ENCODE measurements at places on chromosomes 16 and 17. TPM values are rescaled to one million over a fixed set of nuclear protein-coding genes. Genes with fewer than 3 reads are reported as not detected.

DNA sequence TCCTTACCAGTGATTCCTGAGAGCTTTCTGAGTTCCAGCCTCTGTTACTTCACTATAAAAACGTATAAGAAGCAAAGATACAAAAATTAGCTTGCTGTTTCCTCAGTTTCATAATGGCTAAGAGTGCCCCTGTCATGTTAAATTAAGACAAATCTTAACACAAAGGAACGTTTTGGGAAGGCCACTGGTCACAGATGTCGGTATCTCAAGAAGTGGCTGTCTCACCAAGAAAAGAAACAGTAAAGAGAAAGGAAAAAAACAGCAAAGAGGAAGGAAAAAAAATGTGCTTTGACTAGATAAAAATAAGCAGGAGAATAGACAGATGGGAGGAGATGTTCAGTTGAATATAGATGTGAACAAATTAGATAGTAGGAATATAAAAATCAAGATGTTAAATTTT lies 94.8 kb upstream of the AKTIP start:
- no peak for DNase-seq

DNA sequence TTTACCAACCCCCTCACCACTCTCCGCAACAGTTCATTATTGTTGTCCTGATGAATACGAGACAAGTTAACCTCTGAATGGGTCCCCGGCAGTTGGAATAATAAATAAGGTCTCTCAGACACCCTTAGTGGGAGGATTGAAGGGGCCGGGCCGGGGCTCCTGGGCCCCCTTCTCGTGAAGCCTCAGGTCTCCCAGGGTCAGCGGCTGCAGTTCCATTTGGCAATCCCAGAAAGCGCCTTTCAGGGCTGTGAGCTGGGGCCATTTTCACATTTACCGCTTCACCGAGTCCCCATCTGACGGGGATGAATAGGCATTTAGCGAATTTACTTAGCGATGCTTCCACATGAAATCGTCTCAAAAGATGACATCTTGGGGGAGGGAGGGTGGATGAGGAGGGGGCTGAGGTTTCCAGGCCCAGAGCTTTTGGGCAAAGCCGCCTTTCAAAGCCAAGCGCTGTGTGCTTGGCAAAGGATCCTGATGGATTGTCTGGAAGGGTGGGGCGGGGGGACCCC lies 309.8 kb downstream of the XYLT1 start:
- DNase-seq = peak; percentile 2

SLC5A11 gene
- polyA plus RNA-seq = 2.1 TPM

DNA sequence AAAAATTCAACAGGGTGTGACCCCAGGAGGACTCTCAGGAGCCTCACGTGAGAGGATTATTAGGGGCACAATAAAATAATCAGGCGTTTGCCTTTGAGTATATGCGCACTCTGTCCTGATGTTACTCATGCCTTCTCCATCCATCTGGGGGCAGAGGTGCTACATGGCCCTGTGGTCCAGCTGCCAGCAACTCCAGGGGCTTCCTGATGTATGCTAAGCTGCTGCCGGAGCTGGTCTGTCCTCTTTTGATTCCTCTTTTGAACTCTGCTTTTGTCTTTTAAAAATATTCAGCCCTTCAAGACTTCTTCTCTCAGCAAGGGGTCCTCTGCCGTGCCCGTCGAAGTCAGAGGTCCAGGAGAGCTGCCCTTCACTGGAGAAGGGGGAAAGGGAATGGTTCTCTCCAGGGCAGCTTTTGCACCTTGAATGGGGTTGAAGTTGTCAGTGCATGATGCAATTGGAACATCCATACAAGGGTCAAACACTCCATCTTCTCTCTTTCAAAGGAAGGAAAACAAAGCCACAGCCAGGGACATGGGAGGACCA lies 431.4 kb downstream of the SHISA9 start:
- DNase-seq = peak; percentile 8

- DNase-seq = no peak
Measured at GRCh38 chr17:57565176-57565575, 179.9 kb downstream of the CCDC182 start.

HMOX2 gene
- 116 TPM for polyA plus RNA-seq

DNA sequence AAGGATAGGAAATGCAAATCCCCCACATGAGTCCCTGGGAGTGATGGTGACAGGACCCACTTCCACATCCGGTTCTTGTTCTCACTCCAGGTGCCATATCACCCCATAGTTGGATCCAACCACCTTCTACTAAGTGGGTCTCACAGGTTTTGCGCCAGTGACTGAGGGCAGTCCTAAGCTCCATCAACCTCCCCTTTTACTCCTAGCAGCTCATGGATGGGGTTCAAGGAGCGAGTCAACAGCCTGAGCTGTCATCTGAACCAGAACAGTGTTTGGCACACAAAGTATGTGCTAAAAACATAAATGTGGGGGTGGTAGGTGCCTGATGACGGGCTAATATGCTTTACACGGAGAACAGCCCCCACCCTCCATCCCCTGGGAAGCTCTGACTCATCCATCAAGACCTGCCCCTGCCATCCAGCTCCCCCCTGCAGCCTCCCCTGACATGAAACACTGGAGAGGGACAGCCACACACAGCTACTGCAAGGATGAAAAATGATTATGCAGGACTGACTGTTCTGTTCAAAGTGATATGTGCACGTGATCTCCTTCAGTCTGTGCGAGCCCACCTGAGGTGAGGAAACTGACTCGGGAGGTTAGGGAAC lies 143.2 kb upstream of the CDH5 start:
- no peak for DNase-seq

PLA2G10 gene
- not detected for polyA plus RNA-seq

SMIM36 gene
- not detected for polyA plus RNA-seq

GRCh38 chr17:79168486-79169055 lies 93.9 kb downstream of the ENGASE start:
- no peak for DNase-seq

DNA sequence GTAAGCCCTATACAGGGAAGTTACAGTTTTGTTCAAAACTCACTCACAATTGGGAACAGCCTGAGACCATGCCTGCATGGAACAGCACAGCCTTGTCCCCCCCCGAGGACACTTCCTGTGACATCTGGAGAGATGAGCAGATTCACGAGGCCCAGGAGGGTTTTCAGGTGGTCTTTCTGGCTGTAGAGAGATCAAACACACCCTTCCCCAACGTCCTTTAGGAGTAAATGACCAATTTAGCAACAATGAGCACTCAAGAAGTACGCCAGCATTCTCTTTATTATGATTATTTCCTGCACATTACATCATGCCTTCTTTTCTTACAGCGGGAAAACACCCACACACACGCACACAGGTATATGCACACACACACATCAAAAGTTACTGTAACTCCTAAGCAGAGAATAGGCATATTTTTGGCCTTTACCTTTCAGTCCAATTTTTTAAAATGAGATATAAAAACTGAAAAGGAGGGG lies 39.0 kb downstream of the ADCY9 start:
- DNase-seq = no peak

- DNase-seq = no peak
Measured at GRCh38 chr17:53543472-53543871, 279.3 kb upstream of the KIF2B start.

GRCh38 chr17:57622683-57623433 lies 122.2 kb downstream of the CCDC182 start:
- DNase-seq = no peak

- no peak for DNase-seq
Measured at GRCh38 chr17:82405051-82405450, 13.1 kb upstream of the HEXD start.

GRCh38 chr17:43579566-43580140 lies 33.5 kb upstream of the ETV4 start:
- no peak for DNase-seq

DNA sequence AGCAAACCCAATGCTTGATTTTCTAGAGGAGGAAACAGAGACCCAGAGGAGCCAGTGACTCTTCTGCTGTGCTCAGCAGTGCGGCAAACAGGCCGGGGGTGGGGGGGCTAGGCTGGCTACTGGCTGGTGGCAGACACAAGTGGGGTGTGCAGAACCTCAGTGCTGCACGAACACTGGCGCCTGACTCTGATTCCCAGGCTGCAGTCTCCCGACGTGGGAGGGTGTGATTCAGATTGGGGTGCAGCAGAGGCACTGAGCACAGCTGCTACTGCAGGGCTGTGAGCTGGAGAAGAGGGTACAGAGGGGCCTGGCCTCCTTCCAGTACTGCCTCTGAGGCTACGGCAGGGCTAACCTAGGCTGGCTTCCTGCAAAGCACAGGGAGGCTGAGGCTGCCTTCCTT lies 8.1 kb downstream of the RPL19 start:
- no peak for DNase-seq

UTS2R gene
- polyA plus RNA-seq = not detected

- DNase-seq = no peak
Measured at GRCh38 chr16:20729141-20729540, 12.5 kb downstream of the THUMPD1 start.

GRCh38 chr16:89620406-89620841 lies 7.0 kb downstream of the DPEP1 start:
- DNase-seq = no peak

PRDM7 gene
- polyA plus RNA-seq = not detected

GRCh38 chr16:12535535-12536411 lies 267.9 kb downstream of the CPPED1 start:
- DNase-seq = peak; percentile 54

ANTKMT gene
- 70.4 TPM for polyA plus RNA-seq

WSCD1 gene
- 5.4 TPM for polyA plus RNA-seq

DNA sequence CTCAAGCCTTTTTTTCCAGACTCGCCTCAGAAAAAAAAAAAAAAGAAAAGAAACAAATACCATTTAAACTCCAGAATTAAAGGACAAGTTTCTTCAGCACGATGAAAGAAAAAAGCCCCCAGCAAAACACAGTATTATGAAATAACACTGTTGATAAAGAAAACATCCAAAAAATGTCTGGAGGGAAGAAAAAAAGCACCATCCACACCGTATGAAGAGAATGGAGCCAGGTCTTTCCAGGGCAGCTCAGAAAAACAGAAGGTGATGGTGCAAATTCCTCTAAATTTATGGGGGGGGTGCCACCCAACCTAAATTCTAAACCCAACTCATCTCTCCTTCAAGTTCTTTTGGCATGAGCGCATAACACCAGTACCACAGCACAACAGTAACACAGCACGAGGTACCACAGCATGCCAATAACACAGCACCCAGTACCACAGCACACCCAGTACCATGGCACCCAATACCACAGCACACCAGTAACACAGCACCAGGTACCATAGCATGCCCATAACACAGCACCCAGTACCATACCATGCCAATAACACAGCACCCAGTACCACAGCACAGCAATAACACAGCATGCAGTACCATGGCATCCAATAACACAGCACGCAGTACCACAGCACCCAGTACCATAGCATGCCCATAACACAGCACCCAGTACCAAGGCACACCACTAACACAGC lies 19.0 kb downstream of the AXIN1 start:
- DNase-seq = no peak

ITGB4 gene
- 15.7 TPM for polyA plus RNA-seq

DNA sequence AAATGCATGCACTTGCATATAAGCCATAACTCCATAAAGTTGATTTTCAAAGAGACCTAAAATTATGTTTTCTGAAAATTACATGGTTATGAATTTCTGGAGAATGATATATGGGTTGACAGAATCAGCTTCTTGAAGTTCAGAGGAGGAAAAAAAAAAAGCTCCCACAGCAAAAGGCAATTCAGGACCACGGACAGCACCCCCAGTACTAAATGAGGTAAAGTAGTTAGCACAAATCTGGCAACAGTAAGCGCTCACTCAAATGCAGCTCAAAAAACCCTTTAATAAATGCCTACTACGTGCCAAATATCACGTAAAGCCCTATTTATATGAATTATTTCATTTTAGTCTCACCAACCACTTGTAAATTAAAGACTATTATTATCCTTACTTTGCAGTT lies 135.2 kb downstream of the SHISA9 start:
- peak; percentile 88 for DNase-seq

DNA sequence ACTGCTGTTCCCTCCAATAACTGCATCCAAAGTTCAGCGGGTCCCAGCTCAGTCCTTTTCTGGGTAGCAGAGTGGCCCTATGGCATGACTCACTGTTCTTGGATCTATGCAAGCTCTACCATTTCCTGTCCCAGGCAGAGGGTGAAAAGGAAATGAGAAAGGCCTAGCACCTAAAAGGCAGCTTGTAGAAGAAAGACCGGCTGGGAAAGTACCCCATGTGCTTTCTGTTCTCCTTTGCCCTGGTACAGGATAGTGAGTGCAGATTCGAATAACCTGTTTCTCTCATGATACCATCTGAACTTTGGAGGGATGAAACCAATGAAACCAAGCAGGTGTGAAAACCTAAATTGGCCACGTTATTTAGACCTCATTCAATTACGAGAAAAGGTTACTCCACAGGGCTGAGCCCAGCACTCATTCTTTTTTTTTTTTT lies 12.7 kb upstream of the HASPIN start:
- no peak for DNase-seq

DNA sequence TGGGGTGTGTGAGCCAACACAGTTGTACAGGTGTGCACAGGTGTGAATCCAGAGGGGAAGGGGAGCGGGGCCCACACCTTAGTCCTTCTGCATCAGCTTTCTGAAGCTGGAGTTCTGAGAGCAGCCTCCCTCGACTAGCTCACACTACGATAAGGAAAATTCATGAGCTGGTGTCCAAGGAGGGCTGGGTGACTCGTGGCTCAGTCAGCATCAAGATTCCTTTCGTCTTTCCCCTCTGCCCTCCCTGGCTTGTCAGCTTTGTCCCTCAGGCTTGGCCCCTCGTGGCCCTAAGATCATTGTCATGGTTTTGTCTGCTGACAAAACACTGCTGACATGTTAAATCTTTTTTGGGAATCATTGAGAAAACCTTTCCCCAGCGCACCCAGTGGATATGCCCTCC lies 47.5 kb downstream of the OR1D5 start:
- no peak for DNase-seq

GRCh38 chr17:78715876-78716275 lies 66.2 kb downstream of the CYTH1 start:
- no peak for DNase-seq

DNA sequence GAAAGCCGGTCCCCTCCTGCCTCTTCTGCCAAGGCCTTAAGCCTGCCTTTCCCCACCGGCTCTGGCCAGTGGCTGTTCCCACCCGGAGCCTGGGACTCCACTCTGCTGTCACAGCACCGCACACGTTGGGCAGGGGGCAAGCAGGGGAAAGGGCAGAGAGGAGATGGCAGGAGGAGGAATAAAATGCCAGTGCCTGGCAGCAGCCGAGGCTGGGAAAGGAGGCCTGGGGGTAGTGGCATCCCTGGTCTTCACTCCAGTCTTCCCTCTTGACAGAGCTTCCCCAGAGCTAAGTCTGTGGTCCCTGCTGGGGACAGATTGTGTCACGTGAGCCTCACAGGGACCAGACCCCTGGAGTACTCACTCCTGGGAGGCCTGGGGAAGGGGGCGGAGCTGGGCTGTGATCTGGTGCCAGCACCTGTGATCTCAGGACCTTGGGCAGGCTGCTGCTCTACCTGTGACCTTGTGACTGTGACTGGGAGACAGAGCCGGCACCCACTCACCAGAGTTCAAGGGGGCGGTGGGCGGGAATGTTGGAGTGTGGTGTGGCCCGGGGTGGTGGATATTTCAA lies 97.2 kb upstream of the GSE1 start:
- no peak for DNase-seq

DNA sequence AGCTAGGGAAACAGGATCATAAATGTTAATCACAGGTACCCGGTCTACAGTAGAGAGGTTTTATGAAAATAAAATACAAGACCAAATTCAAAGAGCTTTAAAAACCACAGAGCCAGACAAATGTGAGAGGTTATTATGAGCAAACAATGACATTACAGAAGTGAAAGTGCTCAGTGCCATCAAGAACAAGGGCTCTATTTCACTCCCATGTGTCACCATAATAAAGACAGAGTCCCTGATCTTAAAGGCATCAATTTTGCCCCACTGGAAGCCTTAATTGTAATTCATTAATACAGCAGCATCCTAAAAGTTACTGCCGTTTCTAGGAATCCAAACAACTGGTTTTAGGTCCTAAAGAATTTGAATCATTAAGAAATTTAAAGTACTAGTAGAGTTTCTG lies 43.7 kb upstream of the CDRT4 start:
- DNase-seq = no peak

Data from kidney (tissue), 22 donors.